A549 (cell line): ENCODE measurements at places on chromosomes 5 and 9. TPM values are rescaled to one million over a fixed set of nuclear protein-coding genes. Genes with fewer than 3 reads are reported as not detected.

DNA sequence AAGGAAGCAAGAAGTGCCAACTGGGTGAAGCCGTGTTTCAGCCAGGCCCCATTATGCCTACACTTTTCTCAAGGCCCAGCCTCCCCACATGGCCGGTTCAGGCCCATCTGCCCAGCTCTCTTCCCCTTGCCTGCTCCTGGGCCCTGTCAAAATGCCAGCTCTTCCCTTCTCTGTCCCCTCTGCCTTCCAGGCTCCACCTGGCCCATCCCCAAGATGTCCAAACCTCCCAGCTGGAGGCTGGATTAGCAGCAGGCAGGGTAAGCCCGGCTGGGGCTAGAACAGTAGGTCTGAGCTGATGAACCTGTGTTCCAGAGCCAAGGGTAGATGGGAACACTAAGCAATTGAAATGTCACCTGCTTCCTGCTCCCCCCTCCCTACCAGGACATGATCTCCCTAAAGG is 64.1 kb upstream of the HSPA9 start:
- DNase-seq: no peak

DNA sequence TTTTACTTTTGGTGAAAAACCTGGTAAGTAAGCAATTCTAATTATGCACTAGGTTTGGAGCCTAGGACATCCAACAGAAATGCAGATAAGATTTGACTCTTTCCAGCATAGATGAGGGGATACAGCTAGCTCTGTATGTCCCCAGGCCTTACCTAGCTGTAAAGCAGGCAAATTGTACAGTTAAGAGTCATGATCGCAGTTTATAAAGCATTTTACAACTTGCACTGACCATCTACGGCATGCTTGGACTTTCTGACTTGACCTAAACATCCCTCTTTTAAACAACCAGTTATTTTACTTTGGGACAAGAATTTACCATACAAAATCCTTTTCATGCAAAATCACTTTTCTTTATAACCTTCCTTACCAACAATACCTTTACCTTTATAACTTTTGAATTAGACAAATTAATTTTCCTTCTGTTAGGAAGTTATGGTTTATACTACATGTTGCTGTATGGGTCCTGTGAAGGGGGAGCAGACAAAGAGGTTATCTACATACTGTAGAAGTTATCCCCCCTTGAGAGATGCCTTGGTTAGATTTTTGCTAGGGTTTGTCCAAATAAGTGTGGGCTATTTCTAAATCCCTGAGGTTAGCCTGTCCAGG is 36.8 kb downstream of the FGD3 start:
- no peak for DNase-seq

DNA sequence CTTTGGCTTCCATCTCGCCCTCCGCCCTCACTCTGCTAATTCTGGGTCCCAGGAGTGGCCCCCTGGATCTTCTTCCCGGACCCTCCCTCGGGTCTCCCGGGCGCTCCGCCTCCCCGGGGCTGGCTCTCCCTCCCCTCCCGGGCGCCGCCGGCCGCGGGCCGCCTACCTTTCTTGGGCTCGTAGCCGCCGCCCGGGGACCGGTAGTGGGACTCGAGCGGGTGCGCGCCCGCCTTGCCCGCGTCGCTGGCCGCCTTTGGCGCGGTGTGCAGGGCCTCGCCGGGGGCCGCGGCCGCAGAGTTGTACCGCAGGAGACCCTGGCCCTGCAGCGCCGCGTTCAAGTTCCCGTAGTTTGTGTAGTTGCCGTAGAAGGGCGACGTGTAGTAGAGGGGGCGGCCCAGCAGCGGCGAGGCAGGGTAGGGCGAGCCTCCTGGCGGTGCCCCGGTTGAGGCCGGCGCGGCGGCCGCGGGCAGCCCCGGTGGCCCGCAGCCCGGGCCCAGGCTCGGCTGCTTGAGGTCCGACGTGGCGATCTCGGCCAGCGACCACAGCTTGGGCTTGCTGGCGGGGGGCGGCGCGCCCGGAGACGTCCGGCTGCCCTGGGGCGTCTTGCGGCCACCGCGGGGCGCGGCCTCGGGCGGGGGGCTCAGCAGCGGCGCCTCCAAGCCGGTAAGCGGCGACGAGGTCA is 3.2 kb downstream of the IRX2 start:
- DNase-seq: no peak

DNA sequence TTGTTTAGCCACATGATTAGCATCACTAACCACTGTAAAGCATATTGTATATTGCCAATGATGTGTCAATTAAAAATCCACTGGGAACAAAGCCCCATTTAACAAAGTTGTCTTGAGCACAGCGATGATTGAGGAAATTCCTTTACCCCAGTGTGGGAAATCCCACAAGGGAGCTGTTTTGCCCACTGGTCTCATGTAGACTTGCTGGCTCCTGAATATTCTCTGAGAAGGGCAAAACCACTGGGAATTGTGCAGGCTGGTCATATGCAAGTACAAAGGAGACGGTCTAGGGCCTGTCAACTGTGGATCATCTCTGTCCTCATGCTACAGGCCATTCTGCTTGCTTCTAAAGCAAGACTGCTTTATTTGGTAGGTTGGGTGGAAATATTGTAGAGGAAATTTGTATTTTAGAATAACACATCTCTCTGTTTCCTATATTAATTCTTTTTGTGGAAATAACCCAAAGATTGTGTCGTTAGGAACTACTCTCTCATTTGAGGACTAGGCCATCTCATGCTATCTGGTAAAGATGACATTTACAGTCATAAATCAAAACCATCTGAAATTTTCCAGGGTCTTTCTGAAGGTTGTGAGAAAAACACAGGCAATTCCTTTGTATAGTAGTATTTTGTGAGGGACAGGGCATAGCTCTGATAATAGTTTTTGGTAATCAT is 60.2 kb downstream of the PARP8 start:
- no peak for DNase-seq

Gene KIF20A
- polyA plus RNA-seq: 45.0 to 51.4 TPM (median 49.1 TPM) in 3 replicates

DNA sequence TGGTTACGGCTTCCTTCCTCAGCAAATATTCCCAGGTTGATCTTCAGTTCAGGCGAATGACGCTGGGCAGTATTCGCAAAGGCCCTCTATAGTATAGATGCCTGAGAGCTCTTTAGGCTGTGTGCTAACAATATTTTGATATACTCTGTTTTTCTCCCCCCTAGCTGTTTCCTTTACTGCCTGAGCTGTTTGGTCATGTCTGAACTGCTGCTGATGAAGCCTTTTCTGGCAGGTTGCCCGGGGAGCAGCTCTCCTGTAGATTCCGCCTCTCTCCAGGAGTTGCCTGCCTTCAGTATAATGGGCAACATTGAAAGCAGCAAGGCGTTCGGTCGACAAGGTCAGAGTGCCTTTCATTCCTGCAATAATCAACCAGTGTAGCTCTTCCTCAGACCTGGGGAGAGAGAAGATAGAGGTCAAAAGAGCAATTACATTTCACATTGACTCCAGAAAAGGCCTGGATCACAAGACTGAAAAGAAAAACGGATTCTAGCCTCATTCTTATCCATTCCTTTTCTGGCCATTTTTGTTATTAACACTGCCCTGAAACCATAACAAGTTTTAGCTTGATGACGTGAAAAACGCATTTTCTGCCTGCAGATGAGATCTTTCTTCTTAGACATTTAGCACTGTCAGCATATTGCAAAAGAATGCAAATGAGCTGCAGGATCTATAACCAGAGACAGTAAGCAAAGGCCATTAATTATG is 60.1 kb upstream of the ZNF608 start:
- peak; percentile 25 for DNase-seq
